ENCODE measurements at places on chromosomes 2 and 18. TPM values are rescaled to one million over a fixed set of nuclear protein-coding genes. Genes with fewer than 3 reads are reported as not detected.
A peak's percentile ranks its signal among the peaks of the same experiment; 100 is the strongest.

Gene BOLL
- not detected for total RNA-seq

Gene DLGAP1
- 3.7 TPM for total RNA-seq

- H3K36me3 ChIP-seq = peaks cover 8% of the 10 kb centered on the region
- peak overlapping the region; percentile 66 for H3K4me3 ChIP-seq
- no peak for DNase-seq
- no peaks in the 10 kb centered on the region for H3K27me3 ChIP-seq
Observed at GRCh38 chr18:9616049-9616448, 1.7 kb upstream of the PPP4R1 start.

DNA sequence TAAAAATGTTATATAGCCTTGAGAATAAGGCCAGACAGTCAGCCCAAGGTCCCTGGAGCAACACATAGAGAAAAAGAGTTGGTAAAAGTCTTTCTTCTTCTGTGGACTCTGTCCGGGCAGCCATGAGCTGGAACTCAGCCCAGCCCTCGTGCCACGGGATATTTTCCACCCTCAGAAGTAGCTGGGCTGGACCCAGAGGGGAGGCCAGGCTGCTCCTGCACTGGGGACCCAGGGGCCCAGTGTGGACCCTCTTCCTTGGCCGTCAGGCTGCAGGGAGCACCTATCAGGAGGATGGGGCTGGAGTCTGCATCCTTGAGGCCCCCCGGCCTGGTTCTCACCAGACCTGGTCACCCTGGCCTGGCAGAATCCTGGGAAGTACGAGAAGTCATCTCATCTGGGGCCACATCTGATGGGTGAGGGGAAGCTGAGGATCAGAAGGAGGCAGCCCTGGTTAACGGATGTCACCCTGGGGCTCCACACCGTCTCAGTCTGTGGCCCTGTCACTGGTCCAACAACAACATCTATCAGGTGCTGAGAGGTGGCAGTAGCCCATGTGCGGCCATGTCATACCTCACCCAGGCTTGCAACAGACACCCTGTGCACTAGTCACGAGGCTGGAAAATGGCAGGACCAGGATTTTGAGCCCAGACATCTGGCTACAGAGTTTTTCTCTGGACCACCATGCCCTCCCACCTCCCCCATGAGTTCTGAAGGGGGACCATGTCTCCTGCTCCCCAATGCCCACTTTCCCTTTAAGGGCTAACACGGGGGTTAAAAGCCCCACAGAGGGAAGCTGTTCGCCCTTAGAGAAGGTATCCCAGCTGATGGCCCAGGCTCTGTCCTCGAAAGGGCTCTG lies 33.0 kb downstream of the SDC1 start:
- DNase-seq = no peak
- peaks cover 61% of the 10 kb centered on the region for H3K4me1 ChIP-seq
- no peak overlapping the region for H3K27ac ChIP-seq
- H3K4me3 ChIP-seq = no peak overlapping the region
- no peaks in the 10 kb centered on the region for H3K36me3 ChIP-seq
- H3K27me3 ChIP-seq = no peaks in the 10 kb centered on the region

DNA sequence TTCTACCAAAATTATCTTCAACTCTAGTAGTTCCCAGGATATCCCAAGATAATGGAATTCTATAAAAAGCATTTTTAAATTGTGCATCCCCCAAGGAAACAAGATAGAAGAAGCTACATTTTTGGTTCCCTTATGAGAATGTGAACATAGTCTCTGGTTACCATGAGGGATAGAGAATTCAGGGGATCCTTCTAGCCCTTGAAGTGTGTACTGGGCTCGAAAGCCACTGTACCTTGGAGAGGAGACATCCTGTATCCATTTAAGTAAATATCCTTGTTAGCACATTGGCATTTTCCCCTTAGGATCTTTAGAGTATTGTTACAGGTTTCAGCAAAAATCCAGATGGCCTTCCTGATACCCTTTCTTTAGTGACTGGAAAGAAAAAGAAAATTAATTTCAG lies 228.5 kb downstream of the RTP5 start:
- H3K4me3 ChIP-seq = no peak overlapping the region
- no peaks in the 10 kb centered on the region for H3K4me1 ChIP-seq
- peaks cover 1% of the 10 kb centered on the region for H3K27me3 ChIP-seq
- DNase-seq = no peak
- H3K36me3 ChIP-seq = peaks cover 3% of the 10 kb centered on the region

- H3K4me1 ChIP-seq = peaks cover 42% of the 10 kb centered on the region
- H3K36me3 ChIP-seq = peaks cover 12% of the 10 kb centered on the region
- H3K4me3 ChIP-seq = peak overlapping the region; percentile 60
- H3K27me3 ChIP-seq = no peaks in the 10 kb centered on the region
Observed at GRCh38 chr2:149068996-149069888, 30.7 kb downstream of the LYPD6B start.

DNA sequence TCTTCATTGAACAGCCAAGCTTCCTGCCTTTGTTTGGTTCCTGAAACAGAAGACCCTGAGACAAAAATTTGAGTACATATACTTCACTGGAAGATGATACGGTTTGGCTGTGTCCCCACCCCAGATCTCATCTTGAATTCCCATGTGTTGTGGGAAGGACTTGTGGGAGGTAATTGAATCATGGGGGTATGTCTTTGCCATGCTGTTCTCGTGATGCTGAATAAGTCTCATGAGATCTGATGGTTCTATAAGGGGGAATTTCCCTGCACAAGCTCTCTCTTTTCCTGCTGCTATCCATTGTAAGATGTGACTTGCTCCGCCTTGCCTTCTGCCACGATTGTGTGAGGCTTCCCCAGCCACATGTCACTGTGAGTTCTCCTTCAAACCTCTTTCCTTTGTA lies 76.5 kb downstream of the BABAM2 start:
- no peak overlapping the region for H3K27ac ChIP-seq
- H3K4me1 ChIP-seq = peaks cover 7% of the 10 kb centered on the region
- no peak overlapping the region for H3K4me3 ChIP-seq
- H3K36me3 ChIP-seq = peaks cover 20% of the 10 kb centered on the region
- DNase-seq = no peak

GRCh38 chr2:68828887-68829708 lies 42.1 kb downstream of the BMP10 start:
- H3K4me1 ChIP-seq = peaks cover 13% of the 10 kb centered on the region
- no peaks in the 10 kb centered on the region for H3K27me3 ChIP-seq
- H3K27ac ChIP-seq = peak overlapping the region; percentile 26
- no peaks in the 10 kb centered on the region for H3K36me3 ChIP-seq

Measured in type B pancreatic cell (in vitro differentiated cells).